ENCODE measurements at places on chromosomes 16 and 17.

DNA sequence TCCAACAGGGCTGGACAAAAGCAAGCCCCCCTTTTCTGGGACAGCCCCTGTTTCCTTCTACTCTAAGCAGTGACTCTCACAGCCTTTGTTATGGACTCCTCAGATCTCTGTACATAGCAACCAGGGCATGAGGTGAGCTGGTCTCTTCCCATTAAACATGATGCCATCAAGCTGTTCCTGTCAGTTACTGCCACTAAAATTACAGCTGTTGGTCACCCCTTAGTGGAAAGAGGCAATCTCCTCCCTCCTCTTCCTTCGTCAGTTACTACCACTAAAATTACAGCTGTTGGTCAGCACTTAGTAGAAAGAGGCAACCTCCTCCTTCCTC is 95.2 kb upstream of the SMIM36 start:
- DNase-seq: no peak

- DNase-seq: no peak
Observed at GRCh38 chr16:4038448-4038847, 77.8 kb downstream of the ADCY9 start.

DNA sequence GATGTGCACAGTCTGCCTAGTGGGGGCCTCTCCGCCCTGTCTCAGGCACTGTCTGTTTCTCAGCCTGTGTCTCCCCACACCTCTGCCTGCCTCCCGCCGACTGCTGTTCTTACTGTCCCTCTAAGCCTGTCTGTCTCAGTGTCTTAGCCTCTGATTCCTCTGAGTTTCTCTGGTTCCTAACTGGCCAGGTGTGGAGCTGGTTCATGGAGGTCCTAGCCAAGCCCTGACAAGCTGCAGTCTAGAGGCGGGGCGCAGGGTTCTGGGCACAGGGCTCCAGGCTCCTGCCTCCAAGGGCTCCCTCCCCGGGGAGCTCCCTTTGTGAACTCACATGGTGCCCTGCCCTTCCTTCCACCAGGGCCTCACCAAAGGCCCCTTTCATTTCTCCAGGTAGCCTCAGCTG is 19.4 kb downstream of the C17orf100 start:
- no peak for DNase-seq

GRCh38 chr17:79017546-79018369 is 6.2 kb upstream of the C1QTNF1 start:
- no peak for DNase-seq

- DNase-seq: no peak
Observed at GRCh38 chr17:30021708-30022317, 80.4 kb downstream of the EFCAB5 start.

GRCh38 chr16:24826096-24826690 is 19.6 kb upstream of the SLC5A11 start:
- DNase-seq: no peak

DNA sequence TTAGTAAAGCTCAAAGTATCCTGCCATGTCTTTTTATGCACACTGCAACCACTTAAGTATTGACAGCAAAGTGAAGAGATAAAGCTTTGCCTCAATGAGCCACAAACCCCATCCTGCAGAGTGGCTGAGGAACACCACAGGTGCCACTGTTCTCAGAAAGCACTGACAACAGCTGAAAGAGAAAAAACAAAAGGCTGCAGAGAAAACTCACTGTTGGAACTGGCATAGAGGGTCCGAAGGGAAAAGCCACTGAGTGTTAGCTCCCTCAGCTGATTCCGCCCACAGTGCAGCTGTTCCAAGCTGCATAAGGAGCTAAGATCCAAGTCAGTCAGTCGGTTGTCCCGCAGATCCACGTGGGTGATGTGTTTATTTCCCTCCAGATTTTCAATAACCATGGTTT is 48.3 kb downstream of the PHLPP2 start:
- no peak for DNase-seq

DNA sequence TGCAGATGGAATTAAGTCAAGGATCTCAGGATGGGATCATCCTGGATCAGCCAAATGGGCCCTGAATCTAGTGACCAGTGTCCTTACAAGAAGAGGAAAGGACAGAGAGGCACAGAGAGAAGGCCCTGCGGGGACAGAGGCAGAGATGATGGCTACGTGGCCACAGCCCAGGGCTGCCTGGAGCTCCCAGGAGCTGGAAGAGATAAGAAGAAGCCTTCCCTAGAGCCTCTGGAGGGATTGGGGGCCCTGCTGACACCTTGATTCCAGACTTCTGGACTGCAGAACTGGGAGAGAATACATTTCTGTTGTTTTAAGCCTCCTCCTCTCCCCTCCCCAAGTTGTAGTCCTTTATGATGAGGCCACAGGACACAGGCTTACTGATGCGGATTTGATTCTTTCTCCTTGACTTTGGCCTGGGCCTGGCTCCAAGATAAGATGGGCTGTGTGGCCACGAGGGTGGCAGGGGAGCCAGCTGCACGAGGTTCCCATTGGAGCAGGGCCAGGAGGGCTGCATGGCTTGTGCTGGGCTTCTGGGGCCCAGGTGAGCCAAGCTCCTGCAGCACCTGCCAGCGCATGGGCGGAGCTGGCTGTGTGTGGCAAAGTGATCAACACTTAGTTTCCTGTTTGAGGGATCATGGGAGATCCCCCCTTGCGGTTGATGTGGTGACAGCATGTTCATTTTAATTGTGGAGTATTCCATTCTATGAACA is 146.1 kb downstream of the IRF8 start:
- DNase-seq: no peak

- DNase-seq: peak; percentile 94
Observed at GRCh38 chr17:39123627-39124026, 27.8 kb downstream of the PLXDC1 start.

- no peak for DNase-seq
Observed at GRCh38 chr16:25034911-25035310, 19.7 kb upstream of the ARHGAP17 start.

DNA sequence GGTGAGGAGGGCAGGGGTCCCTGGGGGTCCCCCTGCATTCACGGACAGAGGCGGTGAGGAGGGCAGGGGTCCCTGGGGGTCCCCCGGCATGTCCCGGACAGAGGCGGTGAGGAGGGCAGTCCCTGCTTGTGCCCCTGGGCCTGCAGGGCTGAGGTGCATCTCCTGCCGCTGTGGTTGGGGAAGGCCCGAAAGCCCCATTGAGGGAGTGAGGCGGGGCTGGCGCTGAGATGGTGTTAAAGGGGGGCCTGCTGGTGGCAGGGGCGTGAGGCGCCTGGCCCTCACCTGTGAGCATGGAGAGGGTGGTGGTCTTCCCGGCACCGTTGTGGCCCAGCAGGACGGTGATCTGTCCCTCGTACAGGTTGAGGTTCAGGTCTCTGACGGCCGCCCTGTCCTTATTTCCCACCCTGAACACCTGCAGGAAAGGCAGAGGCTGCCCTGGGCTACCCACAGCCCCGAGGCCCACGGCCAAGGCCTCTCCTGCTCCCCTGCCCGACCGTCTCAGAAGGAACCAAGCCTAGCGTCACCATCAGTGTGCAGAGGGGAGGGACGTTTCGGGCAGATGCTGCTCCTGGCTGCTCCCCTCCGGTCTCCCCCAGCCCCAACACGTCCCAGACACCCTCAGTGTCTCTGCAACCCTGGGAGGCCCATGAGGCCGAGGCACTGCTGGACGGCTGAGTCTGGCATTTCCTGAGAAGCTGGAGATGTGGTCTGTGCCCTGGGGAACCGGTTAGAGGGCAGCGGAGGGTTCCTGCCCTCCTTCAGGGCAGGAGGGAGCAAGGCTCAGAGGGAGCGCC is 31.4 kb upstream of the RNPS1 start:
- DNase-seq: no peak

- DNase-seq: no peak
Observed at GRCh38 chr16:62602790-62603189, 566.6 kb upstream of the CDH8 start.

DNA sequence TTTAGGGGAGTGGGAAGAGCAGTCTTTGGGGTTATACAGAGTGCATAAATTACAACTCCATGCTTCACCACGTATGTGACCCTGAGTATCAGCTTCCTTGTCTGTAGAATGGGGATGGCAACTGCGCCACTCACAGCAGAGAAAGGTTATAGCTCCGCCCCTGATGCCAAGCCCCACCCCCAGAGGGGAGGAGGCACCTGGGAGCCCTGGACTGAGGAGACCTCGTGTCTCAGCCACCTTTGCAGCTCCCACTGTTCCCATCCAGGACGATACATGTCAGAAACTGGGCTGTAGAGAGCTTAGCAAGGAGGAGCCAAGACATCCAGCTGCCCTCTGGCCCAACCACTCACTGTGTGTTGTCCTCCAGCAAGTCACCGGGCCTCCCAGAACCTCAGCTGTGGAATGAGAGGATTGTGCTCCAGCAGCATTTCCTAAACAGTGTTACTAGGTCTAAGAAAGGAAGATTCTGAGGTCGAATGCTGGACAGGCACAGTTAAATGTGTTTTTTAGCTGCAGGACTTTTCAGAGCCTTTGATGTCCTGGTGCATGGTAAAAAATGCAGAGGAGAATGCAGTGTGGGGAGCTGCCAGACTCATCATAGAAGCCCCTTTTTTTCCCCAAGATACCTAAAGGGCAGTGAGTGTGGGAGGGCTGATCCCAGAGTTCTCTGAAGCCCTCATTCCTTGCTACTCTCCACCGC is 49.4 kb downstream of the BEAN1 start:
- DNase-seq: no peak

DNA sequence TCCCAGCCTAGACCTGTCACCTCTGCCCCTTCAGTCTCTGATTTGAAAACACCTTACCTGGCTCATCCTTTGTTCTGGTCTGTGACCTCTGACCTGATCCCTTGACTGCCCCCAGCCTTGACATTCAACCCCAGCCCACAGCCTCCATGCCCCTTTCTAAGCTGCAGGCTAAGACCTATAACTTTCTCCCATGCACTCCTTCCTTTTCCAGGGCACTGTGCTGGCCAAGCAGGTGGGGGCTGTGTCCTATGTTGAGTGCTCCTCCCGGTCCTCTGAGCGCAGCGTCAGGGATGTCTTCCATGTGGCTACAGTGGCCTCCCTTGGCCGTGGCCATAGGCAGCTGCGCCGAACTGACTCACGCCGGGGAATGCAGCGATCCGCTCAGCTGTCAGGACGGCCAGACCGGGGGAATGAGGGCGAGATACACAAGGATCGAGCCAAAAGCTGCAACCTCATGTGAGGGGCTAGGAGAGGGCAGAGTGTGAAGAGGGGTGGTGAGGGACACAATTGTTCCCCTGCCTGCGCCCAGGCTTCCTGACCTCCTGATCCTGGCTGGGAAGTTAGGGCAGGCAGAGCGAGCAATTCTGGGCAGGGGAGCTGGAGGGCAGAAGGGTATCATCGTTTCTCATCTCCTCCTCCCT is 3.3 kb downstream of the RND2 start:
- DNase-seq: no peak

DNA sequence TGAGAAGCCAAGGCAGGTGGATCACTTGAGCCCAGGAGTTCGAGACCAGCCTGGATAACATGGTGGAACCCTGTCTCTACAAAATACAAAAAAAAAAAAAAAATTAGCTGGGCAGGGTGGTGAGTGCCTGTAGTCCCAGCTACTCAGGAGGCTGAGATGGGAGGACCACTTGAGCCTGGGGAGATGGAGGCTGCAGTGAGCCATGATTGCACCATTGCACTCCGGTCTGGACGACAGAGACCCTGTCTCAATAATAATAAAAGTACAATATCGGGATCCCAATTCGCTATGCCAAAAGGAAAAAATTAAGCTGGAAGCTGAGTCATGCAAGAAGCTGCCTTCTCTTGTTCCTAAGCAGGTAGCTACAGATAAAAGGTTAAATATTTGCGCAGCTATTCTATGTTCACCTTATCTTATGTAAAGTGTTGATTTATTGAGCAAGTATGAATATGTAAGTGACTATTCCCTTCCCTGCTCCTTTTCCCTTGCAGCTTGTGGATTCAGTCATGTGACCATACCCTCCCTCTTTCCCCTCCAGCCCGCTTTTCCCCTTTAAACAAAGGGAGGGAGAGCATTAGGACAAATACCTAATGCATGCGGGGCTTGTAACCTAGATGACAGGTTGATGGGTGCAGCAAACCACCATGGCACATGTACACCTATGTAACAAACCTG is 112.0 kb downstream of the LITAF start:
- no peak for DNase-seq

DNA sequence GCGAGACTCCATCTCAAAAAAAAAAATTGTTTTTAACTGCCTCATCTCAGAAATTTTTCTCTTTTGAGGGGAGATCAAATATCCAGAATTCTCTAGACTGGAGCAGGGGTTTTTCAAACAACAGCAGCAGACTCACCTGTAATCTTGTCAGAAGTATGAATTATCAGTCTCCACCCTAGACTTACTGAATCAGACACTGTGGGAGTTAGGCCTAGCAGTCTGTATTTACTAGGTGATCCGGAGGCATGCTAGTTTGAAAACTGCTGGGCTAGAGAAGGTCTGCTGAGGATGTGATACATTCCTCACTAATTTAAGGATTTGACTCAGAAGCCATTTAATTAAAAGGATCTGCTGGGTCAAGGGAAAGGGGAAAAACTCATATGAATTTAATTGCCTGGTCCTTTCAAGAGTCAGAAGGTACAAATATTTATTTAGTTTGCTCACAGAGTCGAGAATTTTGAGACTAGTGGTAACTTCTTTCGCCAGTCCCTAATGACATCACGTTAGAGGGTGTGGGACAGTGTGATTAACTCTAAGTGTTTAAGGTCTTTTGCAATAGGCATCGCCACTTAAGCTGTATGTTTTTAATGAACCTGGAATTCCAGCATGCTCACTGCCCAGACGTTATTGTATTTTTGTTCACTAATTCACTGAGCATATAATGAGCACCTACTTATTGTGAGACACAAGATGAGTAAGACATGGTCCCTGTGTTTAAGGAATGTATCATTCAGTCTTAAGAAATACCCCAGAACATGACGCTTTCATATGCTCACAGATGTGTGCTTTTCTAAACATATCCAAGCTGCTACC is 14.2 kb downstream of the ATP6V0A1 start:
- DNase-seq: no peak

- DNase-seq: no peak
Observed at GRCh38 chr16:7584561-7584960, 251.9 kb downstream of the RBFOX1 start.

GRCh38 chr16:30664616-30665109 is 6.4 kb downstream of the FBRS start:
- no peak for DNase-seq

GRCh38 chr16:4323071-4323844 is 7.4 kb downstream of the GLIS2 start:
- DNase-seq: no peak

GRCh38 chr16:28925386-28926228 is 569 bp upstream of the RABEP2 start:
- DNase-seq: no peak

GRCh38 chr17:73132085-73132492 is 32.7 kb upstream of the SSTR2 start:
- no peak for DNase-seq

- DNase-seq: no peak
Observed at GRCh38 chr16:25093208-25094061, 18.1 kb upstream of the LCMT1 start.

All from cerebellar nuclear complex (tissue), 1 donor.